ENCODE measurements at places on chromosomes 2 and 18.

- no peak for DNase-seq
Measured at GRCh38 chr18:49832221-49832647, 18.9 kb upstream of the ACAA2 start.

GRCh38 chr2:119011910-119012209, 69.9 kb downstream of the MARCO start:
- no peak for DNase-seq

DNA sequence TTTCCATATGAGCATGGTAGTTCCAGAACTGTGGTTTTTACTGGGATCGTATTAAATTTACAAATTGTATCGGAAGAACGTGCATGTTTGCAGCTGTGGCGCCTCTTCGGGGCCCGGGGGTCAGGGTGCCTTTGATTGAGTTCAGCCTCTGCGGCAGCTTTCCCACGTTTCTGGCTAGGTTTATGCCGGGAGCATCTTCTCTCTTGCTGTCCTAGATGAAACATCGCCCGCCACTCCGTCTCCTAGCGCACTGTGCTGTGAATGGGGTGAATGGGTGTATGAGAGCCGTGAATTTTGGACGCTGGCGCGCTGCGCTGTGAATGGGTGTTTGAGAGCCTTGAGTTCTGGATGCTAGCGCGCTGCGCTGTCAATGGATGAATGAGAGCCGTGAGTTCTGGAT, 12.3 kb downstream of the PDCD1 start:
- no peak for DNase-seq

- no peak for DNase-seq
Measured at GRCh38 chr18:7002107-7002506, 115.5 kb downstream of the LAMA1 start.

GRCh38 chr2:148719941-148720436, 75.4 kb downstream of the EPC2 start:
- DNase-seq: no peak
